ENCODE measurements at places on chromosomes 7 and 10.

- DNase-seq: no peak
Measured at GRCh38 chr7:151954866-151955820, 1.1 kb upstream of the GALNTL5 start.

- no peak for DNase-seq
Measured at GRCh38 chr10:1524540-1524939, 212.8 kb downstream of the ADARB2 start.

DNA sequence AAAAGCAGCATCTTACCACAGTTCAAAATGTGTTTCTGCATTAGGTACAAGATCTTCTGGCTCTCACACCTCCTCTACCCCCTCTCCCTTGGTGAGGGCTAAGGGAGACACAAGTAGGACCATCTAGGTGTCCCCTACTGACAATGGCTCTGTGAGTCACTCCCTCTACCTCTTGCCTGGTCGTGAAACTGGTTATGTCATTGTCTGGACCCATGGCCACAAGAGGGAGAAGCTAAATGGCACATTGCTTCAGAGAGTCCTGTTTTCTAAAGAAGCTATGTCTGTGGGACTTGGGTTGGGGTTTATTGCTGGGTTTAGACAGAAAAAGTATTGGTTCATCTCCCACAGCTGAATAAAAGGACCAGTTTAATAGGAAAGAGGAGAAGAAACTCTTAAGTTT is 4.0 kb upstream of the PLXNA4 start:
- DNase-seq: no peak

- peak; percentile 75 for DNase-seq
Measured at GRCh38 chr7:101815826-101816594, 1.4 kb upstream of the CUX1 start.
